ENCODE measurements at places on chromosomes 3 and 15.

- no peak for DNase-seq
Observed at GRCh38 chr3:38210141-38210757, 44.9 kb downstream of the OXSR1 start.

GRCh38 chr3:41933154-41933676, 28.7 kb downstream of the ULK4 start:
- DNase-seq, result peak; percentile 51

DNA sequence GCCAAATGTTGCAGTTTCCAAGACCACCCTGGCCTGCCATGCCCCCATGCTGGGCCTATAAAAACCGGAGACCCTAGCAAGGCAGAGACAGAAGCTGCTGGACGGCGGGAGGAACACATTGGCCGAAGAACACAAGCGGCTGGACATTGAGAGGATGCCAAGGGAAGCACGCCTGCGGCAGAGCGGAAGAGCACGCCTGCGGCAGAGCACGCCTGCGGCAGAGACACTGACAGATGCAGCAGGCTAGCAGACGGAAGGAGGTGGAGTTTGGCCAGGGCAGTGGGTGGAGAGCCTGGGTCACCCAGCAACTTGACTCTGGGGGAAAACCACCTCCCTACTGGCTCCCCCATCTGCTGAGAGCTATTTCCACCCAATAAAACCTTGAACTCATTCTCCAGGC, 322.3 kb upstream of the TBL1XR1 start:
- no peak for DNase-seq

DNA sequence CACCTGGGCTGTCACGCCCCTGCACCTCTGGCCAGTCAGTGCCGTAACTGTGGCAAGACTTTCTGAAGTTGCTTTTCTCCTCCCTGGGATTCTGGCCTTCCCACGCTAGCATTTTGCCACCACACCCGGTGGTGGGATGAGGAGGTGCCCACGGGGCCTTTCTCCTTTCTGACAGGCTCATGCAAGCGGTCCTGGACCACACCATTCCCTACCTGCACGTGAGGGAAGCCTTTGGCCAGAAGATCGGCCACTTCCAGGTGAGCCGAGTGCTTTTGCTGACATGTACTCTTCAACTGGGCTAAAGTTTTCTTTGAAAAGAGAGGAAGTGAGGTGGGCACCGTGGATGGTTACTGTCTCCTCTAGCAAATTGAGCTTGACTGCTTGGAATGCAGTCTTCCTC, 9.6 kb downstream of the IVD start:
- DNase-seq, result no peak

- DNase-seq, result no peak
Observed at GRCh38 chr3:2819571-2819970, 290.6 kb downstream of the IL5RA start.

GRCh38 chr3:43019826-43020225, 40.7 kb downstream of the GASK1A start:
- no peak for DNase-seq

GRCh38 chr3:15495461-15496340, 25.8 kb downstream of the COLQ start:
- no peak for DNase-seq

DNA sequence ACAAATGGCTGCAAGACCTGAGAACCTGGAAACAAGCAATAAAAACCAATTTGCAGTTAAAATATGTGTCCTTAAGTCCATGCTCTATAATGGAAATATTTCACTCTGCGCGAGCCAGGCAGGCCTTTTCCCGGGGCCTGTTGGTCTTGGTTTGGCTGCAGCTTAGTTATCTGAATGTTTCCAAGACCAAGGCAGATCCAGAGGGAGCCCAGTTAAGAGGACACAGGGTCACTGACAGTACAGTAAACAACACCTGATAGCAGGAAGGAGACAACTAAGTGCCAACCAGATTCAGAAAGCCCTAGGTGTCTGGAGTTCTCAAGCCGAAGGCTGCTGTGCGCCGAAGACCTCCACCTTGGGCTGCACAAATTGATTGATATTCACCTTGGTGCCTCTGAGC, 32.8 kb downstream of the THSD4 start:
- no peak for DNase-seq

DNA sequence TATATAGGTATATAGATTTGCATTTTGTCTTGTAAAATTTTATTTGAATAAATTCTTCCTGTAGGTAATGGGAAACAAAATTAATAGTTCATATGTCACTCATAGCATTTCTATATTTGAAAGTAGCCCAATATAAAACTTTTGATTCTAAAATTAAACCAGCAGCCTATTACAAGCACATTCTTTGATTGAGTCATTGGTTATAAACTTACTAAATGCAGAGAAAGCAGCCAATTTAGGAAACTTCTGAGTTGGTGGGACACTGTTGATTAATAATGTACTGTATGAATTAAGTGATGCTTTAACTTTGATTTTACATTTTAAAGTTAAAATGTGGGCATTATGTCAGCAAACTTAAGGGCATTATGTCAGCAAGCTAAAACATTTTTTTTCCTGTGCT, 34.5 kb downstream of the NR1D2 start:
- no peak for DNase-seq

DNA sequence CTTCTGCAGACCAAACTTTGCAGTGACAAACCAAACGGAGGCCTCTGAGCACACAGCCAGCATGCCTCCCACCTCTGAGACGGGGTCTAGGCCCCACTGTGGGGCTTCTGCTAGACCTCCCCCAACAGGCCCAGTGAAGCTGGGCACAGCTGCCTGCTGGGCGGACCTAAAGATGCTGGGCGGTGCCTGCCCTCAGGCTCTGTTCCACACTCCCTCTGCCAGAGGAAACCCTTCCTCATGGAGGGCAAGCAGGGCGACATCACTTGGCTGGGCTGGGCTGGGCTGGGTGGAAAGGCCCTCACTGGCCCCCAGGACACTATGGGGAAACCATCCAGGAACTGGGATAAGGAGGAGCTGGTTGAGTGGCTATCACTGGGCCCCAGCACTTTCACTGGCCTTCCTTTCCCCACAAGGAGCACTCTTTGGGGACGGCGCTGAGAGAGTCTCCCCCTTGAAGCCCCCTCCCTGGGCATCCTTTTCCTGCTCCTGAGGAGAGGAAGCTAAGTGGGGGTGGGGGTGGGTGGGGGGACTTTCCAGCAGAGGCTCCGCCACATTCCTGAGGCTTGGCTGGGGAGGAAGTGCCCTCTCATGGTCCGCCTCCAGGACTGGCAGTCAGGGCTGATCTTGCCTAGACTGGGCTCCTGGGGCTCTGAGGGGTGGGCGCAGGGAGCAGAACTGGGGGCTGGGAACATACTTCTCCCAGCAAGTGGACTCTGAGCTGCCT, 98.1 kb upstream of the HACD2 start:
- no peak for DNase-seq

DNA sequence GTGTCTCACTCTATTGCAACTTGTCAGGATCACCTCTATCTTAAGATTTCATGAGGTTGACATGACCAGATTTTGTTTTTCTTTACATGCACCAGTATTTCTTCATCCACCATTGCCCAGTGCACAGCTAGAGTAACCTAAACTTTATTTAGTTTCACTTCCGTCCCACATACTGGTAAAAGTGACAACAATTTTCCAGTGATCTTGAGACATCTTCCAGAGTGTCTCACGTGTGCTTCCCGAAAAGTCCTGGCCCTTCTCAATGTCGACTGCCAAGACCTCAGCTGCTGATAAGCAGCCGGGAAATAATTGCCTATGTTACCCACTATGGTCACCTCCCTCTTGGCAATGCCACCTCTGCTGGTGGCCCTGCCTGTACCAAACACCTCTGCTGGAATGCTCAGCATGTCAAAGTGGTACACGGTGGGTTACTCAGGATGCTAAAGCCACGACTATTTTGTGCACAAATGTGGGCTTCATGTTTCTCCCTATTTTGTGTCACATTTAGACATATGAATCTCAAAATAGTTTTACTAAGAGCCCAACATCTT, 379.7 kb upstream of the TGFBR2 start:
- DNase-seq, result no peak

GRCh38 chr15:62847900-62848489, 194.6 kb upstream of the TPM1 start:
- no peak for DNase-seq

DNA sequence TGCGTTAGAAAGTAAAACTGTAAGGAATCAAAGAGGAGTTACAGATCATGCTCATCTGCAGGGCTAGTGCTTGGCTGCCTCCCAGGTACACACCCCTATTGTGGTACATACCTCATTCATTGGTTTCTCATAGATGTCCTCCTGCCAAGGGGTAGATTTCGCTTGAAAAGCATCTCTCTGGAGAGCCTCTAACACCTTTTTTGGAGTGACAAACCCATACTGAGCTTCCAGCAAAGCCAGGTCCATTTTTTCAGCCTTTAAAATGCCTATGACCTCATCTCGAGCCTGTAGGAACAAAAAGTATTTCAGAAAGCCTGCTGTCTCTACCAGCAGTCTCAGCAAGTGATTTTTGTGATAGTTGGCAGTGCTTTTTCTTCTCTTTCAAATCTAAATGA, 112.1 kb downstream of the CMSS1 start:
- no peak for DNase-seq

GRCh38 chr3:138078901-138079344, 36.5 kb downstream of the DZIP1L start:
- DNase-seq, result peak; percentile 81

DNA sequence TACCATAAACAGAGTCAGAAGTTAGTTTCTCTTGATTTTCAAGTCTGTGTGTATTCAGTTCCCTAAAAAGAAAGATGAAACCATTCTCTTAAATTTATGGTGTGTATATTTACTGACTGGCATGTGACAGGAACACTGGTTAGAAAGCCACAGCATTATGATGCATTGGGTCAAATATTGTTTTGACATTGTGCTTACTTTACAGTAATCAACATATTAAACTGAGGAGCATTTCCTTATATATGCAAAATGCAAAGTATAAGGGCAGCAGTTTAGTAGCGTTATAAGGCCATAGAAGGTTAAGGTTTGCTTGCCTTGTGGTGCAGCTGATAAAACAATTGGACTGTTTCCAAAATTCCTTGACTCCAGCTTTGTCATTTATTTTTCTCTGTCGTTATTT, 72.9 kb downstream of the EPHA3 start:
- no peak for DNase-seq

GRCh38 chr15:44711743-44712345, 527 bp downstream of the B2M start:
- peak; percentile 13 for DNase-seq

- no peak for DNase-seq
Observed at GRCh38 chr3:48507256-48508061, 3.5 kb upstream of the SHISA5 start.

- DNase-seq, result no peak
Observed at GRCh38 chr3:186382217-186382885, 20.3 kb upstream of the DGKG start.

GRCh38 chr3:73509816-73510215, 114.9 kb downstream of the PDZRN3 start:
- no peak for DNase-seq

- no peak for DNase-seq
Observed at GRCh38 chr3:117103675-117104074, 394.1 kb downstream of the TUSC7 start.

- peak; percentile 3 for DNase-seq
Observed at GRCh38 chr15:87293031-87293430, 963.5 kb downstream of the NTRK3 start.

DNA sequence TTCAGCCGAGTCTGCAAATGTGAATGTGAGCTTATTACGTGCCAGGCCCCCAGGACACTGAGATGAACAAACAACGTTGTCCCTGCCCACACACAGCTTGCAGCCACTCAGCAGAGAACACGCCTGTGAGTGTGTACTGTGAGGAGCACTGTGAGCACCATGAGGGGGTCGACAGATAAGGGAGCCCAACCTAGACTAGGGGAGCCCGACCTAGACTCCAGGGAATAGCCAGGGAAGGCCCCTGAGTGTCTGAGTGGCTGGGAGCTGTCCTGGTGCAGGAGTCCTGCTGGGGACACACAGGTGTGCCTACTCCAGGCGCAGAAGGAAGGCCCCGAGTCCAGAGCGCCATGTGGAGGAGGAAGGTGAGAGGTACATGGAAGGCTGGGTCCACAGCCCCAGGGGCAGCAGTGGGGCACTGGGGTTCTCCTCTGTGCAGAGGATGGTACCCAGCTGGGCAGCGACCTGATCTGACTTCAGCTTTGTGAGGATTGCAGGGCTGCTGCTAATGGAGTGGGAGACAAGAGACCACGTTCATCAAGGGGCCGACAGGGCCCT, 36.5 kb downstream of the MGLL start:
- no peak for DNase-seq

DNA sequence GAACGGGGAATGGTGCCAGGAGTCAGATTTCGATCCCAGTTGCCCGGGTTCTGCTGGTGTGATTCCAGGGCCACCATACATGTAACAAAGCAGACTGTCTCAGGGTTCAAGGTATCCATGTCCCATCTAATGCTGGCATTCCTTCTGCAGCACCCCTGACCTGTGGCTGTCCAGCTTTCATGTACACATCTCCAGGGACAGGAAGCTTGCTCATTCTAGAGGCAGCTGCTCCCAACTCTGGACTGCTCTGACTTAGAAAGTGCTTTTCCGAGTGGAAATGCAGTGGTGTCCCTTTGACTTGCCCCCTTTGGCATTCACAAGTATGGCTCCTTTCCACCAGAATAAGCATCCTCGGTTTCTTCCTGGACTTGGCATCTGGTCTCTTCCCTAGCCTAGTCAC, 30.9 kb downstream of the PML start:
- DNase-seq, result no peak

DNA sequence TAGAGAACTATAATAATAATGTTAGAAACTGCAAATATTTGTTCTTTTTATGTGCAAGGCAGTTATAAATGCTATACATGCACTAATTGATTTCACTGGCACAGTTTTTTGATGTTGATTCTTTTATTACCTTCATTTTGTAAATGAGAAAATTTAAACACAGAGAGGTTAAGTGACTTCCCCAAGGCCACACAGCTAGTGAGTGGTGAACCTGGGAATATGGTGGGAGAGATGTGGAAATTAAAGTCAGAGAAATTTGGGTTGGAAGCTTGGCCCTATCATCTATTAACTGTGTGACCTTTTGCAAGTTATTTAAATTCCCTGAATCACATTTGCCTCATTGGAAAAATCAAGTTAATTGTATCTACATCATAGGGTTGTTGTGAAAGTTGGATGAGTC, 39.6 kb upstream of the AKAP13 start:
- no peak for DNase-seq

DNA sequence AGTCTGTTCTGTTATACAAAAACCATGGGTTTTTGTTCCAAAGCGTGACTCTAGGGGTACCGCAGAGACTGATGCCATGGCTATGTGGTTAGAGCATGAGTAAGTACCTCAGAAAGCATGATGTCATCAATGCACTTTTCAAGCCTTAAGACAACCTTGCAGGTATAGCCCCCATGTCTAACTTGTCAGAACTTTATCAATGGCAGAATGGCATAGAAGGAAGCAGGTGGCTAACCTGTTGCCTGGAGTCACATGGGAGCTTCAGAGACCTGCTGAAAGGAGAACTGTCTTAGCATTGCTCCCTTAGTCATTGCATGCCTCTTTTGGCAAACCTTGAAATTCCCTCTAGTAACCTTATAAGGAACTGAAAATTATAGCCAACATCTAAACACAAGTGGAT, 52.5 kb downstream of the EOMES start:
- DNase-seq, result no peak

GRCh38 chr15:84878504-84878903, 6.0 kb upstream of the SLC28A1 start:
- peak; percentile 33 for DNase-seq

DNA sequence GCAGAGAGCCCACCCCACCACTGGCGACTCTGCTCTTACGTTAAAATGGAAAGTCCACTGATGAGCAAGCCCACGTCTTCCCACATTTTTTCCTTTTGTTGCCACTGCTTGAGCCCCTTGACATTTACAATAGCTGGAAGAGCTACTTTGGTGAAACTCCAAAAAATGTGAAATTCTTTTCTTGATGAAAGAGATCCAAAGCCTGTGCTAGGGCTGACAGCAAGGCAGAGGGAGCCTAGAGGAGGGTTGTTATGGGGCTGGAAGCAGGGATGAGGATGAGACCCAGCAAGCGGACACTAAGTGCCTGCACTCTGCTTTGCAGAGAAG, 97.1 kb downstream of the CEMIP start:
- no peak for DNase-seq

Measured in stromal cell of bone marrow (primary cell).